Glomerular endothelial cell (primary cell): ENCODE measurements at places on chromosomes 2 and 18.

DNA sequence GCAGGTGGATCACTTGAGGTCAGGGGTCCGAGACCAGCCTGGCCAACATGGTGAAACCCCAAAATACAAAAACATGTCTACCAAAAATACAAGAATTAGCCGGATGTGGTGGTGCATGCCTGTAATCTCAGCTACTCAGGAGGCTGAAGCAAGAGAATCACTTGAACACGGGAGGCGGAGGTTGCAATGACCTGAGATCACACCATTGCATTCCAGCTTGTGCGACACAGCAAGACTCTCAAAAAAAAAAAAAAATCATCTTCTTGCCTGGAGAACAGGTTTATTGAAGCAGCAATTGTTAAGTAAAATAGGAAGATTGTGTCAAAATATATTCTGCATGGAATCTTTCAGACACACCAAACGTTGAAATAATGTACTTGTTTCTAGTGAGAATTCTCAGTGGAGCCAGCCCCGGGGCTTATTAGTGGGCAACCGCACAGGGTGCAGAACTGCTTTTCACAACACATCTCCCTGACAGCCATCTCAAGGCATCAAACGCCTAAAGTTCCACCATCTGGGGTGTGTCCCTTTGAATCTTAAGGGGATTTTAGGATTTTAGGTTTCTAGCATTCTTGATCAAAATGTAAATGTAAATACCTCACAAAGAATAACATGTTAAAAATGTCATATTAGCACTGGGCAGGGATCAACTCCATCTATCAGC is 28.6 kb upstream of the PPP4R1 start:
- no peak for DNase-seq

DNA sequence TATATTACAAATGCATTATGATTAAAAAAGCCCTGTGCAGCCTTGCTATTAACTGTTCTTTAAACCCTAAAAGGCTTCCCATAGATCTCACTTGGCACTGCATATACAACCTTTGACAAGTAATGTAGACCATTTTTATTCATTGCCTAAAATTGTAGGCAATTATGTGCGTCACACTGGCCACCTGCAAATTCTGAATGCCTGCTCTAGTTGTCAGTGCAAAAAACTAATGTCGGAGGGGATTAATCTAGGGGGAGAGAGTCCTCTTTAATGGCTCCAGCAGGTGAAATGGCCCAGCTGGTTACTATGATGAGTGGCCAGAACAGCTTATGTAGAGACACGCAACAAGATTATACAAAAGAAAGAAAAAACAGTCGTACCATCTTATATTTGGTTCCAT is 123.2 kb downstream of the OLA1 start:
- no peak for DNase-seq

DNA sequence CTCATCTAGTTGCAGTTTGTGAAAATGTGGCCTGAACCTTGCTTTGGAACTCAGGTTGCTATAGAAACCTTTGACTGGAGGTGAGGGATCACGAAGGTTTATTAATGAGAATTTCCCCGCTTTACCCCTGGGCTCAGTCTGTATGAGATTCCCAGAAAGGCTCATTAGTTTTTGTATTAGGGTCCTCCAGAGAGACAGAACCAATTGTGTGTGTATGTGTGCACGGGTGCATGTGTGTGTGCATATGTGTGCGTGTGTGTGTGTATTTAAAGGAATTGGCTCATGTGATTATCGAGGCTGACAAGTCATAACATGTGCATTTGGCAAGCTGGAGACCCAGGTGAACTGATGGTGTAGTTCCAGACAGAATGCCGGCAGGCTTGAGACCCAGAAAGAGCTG is 113.8 kb upstream of the DLX2 start:
- DNase-seq = no peak

GRCh38 chr2:144580521-144581161 is 60.7 kb upstream of the ZEB2 start:
- no peak for DNase-seq

DNA sequence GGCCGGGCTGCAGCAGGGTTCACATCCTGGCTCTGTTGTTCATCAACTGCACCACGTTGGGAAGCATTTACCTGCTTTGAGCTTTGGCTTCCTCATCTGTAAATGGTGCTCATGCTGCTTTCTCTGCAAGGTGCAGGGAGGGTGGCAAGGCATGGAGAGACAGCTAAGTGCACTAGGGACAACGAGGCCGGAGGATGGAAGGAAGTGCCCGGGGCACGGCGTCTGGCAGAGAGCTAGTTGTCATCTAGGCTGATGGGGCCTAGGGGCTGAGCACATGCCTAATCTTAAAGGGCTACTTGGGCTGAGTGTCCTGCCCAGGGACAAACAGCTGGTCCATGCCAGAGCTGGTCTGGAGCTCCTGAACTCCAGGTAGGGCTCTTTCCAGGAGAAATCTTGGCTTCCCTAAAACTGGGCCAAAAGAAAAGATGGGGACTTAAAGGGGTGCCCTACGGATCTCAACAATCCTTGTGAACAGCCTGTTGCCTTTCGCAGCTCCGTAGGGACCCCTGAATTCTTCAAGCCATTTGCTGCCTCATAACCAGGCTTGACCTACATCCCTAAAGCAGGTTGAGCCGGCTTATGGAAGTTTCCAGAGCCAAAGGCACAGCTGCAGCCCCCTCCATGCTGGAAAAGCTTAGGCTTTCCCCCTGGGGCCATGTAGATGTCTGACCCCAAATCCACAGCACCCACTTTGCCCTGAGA is 130.8 kb downstream of the SMAD7 start:
- DNase-seq = no peak

GRCh38 chr2:167785606-167786216 is 461.7 kb downstream of the STK39 start:
- DNase-seq = no peak
